ENCODE measurements at places on chromosomes 16 and 17.

- no peak for DNase-seq
Measured at GRCh38 chr16:15726715-15727114, 76.7 kb downstream of the NDE1 start.

DNA sequence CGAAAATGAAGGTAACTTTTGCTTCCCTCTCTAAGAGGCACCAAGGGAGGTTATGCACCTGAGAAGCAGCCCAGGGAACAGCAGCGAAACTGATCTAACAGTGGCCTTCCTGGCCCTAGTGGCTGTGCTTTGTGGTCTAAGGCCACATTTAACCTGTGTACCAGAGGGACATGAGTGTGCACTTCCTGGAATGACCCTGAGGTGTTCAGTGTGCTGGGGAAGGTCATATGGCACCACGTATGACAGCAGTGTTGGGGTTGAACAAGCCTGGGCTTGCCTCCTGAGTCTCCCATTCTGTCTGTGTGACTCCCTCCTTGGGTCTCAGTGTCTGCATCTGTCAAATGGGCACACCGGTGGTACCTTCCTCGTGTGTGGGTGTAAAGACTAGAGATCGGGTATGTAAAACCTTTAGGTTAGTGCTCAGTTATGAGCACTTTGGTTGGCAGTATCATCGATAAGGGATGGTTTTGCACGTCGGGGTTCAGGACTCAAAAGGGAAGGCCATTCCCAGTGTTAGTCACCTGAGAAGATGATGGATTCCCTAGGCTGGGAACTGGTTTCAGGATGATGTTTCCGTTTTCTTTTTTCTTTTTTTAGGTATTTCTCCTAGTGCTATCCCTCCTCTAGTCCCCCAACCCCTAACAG lies 31.9 kb downstream of the PLCG2 start:
- DNase-seq, result no peak

DNA sequence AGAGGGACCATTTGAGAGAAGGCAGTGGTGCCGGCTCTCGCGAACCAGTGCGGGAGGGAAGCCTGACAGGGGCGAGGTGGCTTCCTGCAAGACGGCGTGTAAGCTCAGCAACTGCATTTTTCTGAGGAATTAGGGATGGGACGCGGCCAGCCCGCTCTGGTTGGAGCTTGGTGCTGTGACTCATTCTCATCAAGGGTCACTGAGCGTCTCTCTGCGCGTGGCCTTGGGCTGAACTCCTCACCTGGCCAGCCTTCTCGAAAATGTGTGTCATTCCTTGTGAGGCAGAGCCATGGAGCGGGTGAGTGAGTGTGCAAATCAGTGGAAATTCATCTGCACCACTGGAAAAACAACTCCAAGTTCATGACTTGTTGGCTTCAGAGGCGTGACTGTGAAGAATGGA lies 52.8 kb downstream of the NTN1 start:
- no peak for DNase-seq

DNA sequence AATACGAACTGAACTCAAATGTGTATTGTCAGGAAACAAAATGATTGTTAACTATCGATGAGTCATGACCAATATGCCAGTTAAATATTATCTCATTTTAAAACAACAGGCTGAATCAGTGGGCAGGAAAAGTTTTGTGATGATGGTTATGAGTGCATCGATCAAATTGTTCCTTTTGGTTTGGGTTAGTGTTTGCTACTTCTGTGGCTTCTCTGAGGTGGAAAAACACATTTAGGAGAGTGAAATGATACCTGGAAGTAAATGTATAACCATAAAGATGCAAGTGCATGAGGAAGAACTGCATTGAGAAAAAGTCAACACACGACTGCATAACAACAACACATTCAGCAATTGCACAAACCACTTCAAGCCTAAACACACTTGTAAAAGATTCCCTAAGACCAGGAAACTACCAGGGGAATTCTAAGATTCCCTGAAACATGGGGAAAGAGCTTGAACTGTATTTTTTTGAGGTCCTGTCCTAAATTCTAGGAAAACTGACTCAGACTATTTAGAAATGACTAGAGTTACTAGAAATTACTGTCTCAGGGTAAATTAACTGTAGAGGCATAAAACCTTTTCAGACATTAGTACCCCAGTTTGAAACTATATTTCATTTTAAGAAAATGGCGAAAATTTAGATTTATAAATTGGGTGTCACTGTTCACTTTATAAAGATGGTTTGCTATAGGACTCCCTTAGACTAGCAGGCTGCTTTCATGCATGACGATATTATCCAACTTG lies 44.8 kb downstream of the CDYL2 start:
- DNase-seq, result no peak

DNA sequence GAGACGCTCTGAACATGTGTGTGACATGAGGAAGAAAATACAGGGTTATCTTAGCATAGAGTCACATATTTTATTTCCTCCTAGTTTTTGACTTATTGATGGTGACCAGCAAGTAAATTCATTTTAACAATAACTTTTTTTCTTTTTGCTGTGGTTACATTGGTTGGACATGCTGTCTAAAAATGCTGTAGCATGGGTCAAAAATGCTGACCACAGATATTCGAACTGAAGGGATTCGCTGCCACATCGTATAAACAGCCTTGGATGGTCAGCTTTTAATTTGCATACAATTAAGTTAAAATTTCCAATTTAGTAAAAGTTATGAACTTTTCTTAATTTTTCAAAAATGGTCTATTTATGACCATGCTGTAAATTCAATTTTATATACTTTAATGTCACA lies 30.5 kb downstream of the RPGRIP1L start:
- no peak for DNase-seq

DNA sequence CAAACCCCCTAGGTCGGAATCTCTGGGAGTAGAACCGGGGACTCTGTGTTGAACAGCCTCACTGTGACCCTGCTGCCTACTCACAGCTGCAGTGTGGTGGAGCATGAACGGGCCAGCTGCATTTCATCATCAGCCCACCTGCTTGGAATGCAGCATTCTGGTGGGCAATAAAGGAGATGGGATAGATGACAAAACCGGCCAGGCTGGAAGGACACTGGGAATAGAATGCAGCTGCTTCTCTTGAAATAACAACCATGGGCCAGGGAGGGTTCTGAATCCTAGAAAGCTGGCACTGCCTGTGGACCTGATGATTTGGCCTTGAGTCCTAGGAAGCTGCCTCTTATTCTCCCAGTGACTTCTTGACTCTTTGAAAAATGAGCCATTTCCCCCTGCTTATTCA lies 23.5 kb downstream of the CFAP97D1 start:
- DNase-seq, result peak; percentile 10

DNA sequence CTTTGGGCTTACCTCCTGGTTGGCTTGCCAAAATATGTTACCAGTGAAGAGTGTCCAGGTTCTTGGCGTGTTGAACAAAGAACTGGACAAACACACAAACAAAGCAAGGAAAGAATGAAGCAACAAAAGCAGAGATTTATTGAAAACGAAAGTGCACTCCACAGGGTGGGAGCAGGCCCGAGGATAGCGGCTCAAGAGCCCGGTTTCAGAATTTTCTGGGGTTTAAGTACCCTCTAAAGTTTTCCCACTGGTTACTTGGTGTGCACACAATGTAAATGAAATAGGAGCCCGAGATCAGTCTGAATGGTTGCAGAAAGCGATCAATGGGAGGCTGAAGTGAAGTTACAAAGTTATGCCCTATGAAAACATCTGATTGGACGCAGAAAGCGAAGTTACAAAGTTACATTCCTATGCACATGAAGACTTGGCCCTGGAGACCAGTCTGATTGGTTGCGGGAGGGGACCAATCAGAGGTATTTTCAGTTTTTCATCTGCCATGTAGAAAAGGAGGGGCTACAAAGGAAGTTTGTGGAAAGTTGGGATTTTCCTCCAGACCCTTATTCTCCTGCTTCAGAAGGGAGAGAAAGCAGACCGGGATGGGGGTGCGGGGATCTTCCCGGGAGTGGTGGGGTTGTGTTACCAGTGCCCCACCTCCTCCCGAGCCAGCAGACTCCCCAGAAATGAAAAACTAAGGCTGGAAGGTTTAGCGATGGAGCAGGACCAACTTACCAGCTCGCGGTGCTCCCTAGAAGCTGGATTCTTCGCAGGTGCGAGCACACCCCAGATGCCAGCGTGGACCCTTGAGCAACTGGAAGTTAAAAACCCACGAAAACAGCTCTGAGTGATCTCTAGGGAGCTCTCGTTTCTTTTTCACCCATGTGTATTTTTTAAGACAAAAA lies at the start of gene SLFN12:
TSS of gene SLFN12 (minus strand) at position 325 of the 899 bp plus-strand sequence. CDS start 9,472 bp downstream, outside the sequence.
- DNase-seq, result peak; percentile 96

DNA sequence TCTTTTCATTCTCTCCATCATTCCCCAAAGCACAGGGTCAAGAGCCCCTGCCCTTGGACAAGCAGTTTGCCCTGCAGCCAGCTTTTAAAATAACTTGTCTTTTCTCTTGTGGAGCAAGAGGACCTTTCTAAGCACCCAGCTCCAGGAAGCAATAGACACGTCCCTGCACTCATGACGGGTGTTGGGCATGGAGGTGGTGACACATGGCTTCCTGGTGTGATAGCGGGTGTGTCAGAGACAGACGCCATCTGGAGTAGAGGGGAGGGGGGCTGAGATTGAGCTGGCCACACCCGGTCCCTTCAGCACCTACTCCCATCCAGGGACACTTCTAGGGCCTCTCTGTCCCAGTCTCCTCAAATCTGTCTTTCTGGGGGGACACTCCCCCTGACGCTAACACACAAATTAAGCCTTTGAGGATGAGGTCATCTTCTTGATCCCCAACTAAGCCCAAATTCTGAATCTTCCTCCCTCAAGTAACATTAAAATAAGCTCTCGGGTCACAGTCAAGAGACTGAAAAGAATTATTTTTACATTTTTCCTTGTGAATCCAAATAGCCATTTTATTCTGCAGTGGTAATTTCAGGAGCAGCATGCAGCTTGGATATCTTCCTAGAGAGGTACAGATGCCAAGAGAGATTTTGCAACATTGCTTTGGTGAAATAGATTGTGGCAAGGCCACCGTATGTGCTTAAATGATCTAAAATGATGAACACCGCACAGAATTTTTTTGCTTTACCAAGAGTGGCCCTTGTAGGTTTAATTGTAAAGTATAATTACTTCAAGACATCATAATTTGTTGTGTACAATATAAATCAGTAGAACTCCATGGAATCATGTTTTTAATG lies 216.6 kb upstream of the IRX3 start:
- no peak for DNase-seq

Measured in astrocyte of the spinal cord (primary cell).